ENCODE measurements at places on chromosomes 11 and 22.

DNA sequence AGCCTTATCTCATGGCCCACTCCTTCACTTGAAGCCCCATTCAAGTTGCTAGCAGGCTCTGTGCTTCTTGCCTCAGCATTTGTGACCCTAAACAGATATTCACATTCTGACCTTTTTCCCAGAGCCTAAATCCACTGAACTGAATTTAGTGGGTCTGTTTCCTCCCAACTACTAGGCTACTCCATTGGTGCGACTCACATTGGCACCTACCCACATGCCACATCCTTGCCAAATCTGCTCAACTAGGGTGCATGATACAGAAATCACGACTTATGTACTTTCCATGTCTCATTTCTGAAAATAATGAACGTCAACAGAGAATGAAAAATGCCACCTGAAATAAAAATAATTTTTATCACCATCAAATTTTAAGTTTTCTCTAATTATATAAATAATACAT lies 8.4 kb upstream of the MMP12 start:
- no peak for DNase-seq

DNA sequence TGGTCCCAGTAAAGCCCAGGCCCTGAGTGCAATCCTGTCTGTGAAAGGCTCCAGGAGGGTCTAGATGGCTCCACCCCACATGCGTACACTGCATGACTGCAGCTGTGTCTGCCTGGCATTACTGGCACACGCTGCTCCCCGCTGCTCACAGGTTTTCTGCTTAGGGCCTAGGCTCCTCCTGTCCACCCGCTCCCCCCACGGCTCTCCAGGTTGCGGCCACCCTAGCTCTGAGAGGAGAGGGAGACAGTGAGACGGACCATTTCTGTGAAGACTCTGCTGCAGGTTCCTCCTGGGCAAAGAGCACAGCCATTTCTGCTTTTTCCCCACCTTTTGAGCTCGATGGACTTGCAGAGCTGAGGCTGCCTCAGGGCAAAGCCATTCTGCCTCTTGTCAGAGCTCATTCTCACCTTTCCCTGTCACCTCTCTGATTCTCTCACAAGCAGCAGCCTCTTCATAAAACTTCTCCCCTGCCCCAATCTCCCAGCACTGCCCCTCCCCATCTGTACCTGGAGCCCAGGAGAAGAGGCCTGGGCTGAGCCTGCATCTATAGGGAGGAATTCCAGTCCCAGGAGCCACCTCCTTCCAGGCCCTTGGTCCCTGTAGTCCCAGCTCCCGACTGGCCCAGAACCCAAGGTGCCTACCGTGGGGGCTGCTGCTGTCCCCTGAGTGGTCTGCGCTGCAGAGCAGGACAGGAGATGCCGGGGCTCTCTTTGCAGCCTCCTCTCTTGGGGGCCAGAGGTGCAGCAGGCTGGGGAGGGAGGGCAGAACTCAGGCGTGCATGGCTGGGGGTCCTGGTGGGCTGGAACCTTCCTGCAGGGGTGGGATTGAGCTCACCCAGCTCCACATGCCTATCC lies 433.7 kb upstream of the B3GAT1 start:
- no peak for DNase-seq

GRCh38 chr11:27857014-27857413 lies 156.8 kb upstream of the BDNF start:
- no peak for DNase-seq

DNA sequence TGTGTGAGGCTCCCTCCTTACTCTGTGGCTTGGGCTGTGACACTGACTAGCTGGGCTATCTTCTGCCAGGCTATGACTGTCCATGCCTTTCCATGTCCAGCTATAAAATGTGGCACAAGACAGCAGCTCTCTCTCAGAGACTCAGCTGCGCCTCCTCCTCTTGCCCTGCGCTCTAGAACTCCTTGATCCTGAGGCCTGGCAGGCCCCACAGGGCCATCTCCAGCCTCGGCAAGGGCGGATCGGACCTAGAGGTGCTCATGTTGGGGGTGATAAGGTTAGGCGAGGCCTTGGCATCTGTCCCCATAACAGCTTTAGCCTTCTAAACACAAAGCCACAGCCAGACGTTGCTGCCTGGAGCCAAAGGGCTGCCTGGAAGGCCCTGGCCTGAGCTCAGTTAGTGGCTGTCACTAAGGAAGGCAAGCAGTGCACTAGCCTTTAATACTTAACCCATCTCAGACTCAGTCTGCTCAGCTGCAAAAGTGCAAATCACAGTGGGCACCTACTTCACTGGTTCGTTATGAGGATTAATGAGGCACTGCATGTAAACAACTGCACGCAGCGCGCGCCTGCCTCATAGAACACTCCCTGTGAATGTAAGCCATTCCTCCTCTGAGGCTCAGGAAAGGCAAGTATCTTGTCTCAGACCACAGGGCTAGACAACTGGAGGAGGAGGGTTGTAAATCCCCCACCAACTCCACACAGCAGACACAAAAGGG lies 1.2 kb downstream of the GUCD1 start:
- DNase-seq = no peak

- no peak for DNase-seq
These were observed 14.2 kb upstream of the TALDO1 start for GRCh38 chr11:733072-733471.

DNA sequence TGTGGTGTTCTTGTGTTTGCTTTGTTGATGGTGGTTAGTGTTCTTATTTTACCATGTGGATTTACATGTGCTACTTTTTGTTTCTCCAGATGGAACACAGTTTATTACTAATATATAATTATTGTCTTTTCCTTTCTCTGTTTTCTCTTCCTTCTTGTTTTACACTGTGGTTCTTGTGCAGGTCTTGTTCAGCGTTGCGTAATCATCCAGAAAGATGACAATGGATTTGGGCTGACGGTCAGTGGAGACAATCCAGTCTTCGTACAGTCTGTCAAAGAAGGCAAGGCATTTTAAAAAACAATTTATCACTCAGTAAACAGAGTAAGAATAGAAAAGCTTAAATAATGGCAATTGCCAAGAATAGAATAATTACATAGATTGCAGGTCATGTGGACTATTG lies 84.4 kb downstream of the ARHGEF12 start:
- DNase-seq = no peak

- DNase-seq = no peak
These were observed 14.1 kb downstream of the LPXN start for GRCh38 chr11:58561394-58562098.
